ENCODE measurements at places on chromosomes 5 and 9.

DNA sequence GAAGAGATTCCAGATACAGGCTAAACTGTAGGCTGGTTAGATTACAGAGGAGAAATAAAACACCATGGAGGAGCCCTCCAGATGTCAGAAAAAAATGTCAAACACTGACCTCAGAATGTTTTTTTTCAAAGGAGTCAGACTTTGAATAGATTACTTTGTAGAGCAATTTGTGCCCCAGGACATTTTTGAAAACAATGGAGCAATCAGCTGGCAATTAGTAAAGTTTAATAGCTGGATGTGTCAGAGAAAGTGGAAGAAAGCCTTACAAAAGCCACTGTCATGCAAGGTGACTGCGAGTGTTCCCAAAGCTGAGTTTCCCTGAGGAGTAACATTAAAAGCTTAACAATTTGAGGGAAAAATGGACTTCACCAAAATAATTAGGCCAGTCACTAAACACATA, 417.8 kb upstream of the CTNND2 start:
- DNase-seq, result no peak

DNA sequence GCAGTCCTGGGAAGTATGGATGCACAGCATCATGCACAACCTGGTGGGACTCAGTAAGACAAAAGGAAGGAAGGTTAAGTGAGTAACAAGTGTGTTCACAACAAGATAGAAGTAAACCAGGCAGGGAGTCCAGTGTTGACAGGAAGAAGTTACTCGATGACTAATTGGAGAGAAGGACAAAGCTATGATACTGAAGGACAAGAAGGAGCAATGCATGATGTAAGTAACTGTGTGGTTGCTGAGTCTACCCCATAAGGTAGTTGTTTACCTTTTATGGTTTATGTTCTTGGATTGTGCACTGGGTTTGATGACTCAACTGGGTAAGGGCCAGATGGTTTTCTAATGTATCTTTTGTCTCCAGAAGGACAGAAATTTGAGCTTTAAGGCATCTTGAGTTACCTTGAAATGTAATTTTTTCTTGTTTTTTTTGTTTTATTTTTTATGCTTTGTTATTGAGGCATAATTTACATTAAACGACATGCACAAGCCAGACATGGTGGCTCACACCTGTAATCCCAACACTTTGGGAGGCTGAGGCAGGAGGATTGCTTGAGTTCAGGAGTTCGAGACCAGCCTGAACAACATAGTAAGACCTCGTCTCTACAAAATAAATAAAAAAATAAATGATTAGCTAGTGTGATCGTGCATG, 89.2 kb upstream of the CAST start:
- no peak for DNase-seq

DNA sequence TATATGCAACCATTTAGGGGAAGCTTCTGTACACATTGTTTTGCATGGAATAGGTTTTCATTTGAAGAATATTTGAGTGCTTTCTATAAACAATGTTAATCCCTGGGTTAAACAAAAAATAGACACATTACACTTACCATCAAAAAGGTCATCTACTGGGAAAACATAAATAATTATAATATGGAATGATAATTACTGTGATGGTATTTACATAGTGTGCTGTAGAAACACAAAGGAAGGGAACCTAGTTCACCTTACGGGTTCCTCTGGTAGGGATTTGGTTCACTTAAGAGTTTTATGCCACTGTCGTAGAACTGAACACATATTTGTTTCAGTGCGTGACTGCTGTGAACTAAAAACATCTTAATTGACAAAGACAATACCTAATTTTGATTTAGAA, 44.9 kb downstream of the SLC44A1 start:
- no peak for DNase-seq

DNA sequence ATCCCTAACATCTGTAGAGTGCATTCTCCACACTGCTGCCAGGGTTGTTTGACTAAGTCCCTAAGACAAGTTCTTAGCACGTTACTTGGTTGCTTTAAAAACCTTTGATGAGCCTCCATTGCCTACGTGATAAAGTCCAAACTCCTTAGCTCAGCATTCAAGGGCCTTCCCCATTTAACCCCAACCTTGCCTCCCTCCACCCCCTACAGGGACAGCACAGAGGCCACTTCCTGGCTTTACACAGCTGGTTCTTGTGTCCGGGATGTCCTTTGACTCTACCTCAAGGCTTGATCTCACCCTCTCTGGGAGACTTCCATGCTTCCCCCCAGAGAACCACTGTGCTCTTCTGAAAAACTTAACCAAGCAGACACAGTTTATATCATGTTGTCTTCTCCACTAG, 29.4 kb downstream of the FAM240B start:
- DNase-seq, result no peak

- no peak for DNase-seq
Observed at GRCh38 chr9:4430432-4431261, 59.6 kb upstream of the SLC1A1 start.

DNA sequence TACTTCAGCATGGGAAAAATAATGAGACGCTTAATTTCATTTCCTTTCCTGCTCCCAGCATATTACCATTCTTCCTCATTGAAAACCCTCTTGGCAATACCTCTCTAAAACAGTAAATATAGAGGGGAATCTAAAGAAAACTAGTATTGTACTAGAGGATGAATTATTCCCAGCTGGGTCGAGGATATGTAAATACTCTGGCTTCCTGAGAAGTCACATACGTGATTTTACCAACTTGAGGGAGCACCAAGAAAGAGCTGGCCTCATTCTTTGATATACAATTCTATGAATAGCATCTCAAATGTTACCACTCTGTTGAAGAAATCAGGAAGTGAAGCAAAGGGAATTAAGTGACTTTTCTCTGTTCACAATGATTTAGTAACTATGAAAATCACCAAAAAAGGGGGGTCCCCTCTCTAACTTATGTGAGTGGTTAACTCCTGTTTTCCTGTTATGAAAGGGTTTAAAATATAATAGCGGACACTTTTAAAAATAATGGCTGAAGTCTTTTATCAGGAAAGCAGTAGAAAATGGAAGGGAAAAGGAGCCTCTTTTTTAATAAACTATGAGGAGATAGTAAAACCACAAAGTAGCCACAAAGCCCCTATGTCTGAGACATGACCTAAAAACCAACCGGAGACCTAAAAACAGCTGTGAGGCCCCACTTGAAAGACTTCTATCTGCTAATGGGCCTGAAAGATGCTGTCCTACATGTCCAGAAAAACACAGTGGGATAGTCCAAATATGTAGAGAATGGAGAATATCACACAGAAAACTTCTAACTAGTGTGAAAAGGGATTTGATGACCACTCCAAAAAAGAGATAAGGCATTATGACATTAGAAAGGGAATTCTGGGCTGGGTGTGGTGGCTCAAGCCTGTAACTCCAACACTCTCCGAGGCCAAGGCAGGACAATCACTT, 42.6 kb downstream of the LPAR1 start:
- no peak for DNase-seq

GRCh38 chr5:147400126-147400809, 109.6 kb downstream of the DPYSL3 start:
- no peak for DNase-seq

DNA sequence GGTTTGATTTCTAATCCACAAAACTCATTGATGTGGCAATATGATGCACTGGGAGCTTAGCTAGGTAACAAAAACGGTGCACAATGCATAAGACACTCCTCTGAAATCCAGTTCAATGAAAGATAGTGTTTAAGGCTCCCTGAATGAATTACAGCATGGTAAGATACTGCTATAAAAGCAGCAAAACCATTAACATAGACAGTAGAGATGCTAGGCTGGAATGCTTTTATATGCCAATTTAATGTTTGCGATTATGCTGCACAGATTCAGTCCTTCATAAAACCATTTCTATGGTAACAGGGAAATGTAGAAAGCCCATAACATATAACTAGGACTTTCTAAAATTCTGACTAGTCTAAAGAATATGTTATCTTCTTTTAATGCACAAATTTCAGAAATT, 180.8 kb upstream of the NUDT12 start:
- no peak for DNase-seq

- DNase-seq, result no peak
Observed at GRCh38 chr5:168869615-168870227, 290.6 kb upstream of the PANK3 start.

DNA sequence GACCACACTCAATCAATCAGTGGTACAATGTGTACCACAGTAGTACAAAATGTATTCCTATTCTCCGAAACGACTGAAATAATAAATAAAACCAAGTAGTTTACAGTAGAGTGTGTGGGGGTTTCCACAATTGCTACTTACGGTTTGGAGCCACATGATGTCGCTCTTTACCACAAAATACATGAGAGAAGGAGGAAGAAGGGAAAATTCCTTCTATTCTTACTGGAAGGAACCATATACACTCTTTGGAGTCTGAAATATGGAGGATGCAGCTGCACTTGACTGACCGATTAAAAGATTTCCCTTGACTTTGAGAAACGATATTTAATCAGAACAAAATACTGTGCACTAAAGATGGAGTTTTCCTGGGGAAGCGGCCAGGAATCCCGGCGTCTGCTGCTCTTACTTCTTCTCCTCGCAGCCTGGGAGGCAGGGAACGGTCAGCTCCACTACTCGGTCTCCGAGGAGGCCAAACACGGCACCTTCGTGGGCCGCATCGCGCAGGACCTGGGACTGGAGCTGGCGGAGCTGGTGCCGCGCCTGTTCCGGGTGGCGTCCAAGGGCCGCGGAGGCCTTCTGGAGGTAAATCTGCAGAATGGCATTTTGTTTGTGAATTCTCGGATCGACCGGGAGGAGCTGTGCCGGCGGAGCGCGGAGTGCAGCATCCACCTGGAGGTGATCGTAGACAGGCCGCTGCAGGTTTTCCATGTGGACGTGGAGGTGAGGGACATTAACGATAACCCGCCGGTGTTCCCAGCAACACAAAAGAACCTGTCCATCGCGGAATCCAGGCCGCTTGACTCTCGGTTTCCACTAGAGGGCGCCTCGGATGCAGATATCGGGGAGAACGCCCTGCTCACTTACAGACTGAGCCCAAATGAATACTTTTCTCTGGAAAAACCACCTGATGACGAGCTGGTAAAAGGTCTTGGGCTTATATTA, at the start of gene PCDHA4:
PCDHA4 (plus strand) TSS at position 235 of the 942 bp plus-strand sequence.
- DNase-seq, result no peak

GRCh38 chr9:69943148-69943806, 100.4 kb upstream of the MAMDC2 start:
- no peak for DNase-seq

- no peak for DNase-seq
Observed at GRCh38 chr5:130282049-130282448, 377.8 kb downstream of the CHSY3 start.

GRCh38 chr5:13658152-13658551, 286.3 kb downstream of the DNAH5 start:
- DNase-seq, result no peak

DNA sequence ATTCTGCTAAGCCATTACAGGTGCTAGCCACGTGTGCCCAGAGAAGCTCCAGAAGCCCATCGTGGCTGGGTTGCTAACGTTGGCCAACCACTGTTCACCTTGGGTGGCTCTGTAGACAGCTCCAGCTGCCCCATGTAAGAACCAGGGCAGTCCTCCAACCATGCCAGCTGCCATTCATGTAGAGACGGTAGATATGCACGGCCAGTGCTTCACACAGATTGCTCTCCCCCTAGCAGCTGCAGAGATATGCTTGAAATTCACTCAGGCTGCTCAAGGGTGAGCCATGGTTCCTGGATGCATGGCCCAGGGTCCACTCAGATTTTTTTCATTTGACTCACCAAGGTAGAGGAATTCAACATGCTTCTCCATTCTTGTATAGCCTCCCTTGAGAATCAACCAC, 31.0 kb downstream of the GADD45G start:
- DNase-seq, result no peak

- DNase-seq, result no peak
Observed at GRCh38 chr9:1273859-1274258, 223.7 kb downstream of the DMRT2 start.

DNA sequence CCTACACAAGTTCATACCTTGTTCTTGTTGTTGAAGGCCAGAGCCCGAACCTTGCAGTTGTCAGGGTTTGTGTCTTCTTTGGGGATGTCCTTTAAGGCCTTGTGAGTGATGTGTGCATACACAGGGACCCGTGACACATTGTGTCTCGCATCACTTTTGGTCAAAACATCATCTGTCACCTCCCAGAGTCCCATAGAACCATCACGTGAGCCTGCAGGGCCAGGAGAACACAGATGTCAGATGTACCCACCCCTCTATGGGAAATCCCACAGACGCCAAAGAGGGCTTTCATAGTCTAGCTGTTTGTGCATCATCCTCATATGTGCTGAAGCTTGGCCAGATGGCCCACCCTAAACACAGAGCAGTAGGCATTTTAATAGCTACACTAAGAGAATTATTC, 28.2 kb downstream of the DCAF12 start:
- DNase-seq, result no peak

GRCh38 chr5:150567031-150567717, 59.2 kb downstream of the NDST1 start:
- DNase-seq, result no peak

DNA sequence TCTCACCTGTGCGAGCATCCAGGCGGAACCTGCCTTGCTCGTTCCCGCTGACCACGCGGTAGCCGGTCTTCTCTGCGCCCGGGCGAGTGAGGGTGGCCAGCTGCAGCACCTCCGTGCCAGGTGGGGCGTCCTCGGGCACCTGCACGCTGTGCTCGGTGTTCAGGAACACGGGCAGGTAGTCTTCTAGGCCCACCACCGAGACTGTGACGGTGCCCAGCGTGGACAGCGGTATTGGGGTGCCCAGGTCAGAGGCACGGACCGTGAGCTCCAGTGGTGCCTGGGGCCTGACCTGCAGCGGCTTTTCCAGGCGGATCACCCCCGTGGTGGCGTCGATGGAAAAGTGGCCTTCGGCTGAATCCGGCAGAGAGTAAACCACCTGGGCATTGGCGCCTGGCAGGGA, 59.5 kb downstream of the FAT2 start:
- no peak for DNase-seq

- no peak for DNase-seq
Observed at GRCh38 chr9:82726424-82727276, 336.3 kb downstream of the RASEF start.

GRCh38 chr5:176438959-176439757, 9.0 kb upstream of the FAF2 start:
- no peak for DNase-seq

- no peak for DNase-seq
Observed at GRCh38 chr5:11573140-11573992, 330.9 kb downstream of the CTNND2 start.

DNA sequence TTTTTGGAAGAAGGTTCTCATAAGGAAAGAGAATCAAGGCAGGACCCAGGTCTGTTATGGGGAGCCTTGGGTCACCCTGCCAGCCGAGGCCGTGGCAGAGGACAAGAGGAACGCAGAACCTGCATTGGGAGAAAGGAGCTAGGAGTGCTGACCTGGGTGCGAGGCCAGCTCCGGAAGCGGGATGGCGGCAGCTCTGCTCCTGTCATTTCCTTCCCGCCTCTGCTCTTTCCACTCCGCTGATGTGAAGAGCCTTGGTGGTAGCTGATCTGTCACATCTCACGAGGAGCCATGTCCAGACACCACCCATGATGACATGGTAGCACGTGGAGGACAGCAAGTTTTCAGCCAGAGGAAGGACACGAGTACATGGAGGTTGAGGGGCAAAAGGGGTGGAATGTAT, 109.5 kb upstream of the COL5A1 start:
- DNase-seq, result no peak
